ENCODE measurements at places on chromosomes 4 and X.

DNA sequence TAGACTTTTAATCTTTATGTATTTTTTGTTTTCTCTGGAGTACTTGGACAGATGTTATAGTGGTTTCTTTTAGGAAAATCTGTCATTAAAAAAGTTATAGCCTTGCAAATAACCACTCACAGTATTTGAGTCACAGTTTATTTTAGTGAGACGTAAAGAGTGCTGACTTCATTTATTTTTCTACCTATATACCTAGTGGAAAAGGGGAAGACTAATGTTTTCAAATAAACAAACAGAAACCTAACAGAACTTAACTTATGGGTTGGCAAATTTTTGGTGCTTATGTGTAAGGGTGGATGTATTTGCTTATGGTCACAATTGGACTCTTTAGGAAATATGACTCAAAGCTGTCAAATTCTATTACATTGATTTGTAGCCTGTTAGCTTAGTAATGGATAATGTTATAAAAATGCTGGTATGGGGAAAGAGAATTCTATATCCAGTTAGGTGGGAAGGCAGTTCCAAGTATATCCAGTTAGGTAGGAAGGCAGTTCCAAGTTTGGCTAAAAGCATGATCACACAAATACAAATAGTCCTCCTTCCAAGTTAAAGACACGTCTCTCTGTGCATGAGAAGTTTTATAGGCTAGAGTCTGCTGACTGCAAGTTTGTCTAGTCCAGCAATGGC is 61.9 kb downstream of the SLC9A6 start:
- peak; percentile 57 for DNase-seq

DNA sequence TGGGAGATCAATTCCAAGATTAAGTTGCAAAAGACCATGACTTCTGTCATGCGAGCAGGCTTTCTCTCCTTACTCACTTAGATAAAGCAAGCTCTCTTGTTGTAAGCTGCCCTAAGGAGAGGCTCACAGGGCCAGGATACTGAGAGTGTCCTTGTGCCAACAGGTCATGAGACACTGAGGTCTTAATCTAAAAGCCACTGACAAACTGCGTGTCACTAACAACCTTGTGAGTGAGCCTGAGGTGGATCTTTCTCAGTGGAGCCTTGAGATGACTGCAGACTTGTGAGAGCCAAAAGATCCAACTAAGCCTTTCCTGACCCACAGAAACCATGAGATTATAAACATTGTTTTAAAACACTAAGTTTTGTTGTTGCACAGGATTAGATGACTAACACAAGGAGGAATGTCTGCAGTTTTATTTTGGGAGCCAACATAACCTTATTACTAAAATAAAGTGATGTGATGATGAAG is 170.5 kb downstream of the SLC39A8 start:
- DNase-seq, result peak; percentile 35

- DNase-seq, result no peak
Measured at GRCh38 chr4:15746110-15746509, 32.0 kb upstream of the CD38 start.

- DNase-seq, result no peak
Measured at GRCh38 chr4:140243278-140243753, 89.3 kb upstream of the MAML3 start.

DNA sequence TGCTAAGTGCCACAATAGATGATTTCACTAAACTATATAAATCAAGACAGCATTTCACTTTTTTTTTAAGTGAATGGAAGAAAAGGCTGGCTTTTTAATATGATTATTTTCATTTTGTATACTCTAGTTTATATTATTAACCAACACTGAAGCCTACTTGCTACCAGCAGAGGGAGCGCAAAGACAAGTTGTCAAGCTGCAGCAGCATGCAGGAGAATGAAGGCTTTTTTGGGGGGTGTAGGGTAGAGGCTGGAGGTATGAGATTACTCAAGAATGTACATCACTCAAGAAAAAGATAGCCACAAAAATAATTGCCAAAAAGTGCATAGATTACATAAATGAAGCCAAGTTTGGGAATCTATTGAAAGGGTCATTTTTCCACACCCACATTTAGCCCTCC is 519.5 kb downstream of the FGF13 start:
- DNase-seq, result no peak

DNA sequence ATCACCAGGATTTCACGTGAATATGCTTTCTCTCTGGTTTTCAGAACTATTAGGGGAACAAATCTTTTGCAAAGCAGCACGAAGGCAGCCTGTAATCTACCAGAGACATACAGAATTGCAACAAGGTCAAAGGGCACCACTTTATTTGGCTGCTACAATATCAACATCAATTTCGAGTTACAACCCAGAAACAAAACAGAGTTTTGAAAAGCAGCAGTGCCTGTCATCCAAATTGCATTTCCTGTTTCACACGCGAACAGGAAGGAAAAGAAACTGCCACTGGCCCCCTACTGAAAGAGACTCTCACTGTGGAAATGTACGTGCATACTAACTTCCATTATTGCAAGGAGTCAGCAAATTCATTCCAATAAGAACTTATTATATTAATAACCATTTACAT is 17.1 kb upstream of the C1QTNF7 start:
- no peak for DNase-seq

DNA sequence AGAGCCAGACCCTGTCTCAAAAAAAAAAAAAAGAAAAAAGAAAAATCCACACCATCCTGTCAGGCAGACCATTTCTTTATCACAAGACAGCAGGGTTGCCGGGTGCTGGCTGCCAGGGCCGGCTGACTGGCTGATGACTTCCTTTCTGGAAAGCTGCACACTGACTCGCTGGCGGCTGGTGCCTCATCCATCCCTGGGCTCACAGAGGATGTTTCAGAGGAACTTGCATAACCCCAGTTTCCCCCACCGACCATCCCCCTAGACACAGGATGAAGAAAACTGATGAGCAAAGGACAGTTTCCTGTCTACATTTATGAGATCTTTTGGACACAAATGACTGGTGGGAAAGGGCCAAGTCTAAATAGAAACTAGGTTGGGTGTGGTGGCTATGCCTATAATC is 14.1 kb downstream of the HPSE start:
- peak; percentile 70 for DNase-seq

DNA sequence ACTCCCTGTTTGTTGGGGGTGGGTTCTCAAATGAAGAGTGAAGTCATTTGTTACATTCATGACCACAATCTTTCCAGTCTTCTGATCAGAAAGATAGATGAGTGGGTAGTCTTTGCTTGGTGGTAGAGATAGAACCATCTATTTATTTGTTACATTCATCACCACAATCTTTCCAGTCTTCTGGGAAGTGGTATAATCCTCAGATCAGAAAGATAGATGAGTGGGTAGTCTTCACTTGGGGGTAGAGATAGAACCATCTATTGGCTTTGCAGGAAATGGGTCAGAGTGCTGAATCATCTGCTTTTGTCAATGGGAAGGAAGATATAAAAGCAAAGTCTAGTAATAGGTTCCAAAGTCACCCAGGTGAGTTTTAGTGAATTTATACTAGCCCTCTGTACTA is 64.2 kb upstream of the EPGN start:
- DNase-seq, result no peak

- DNase-seq, result peak; percentile 57
Measured at GRCh38 chr4:140755774-140756318, 339 bp downstream of the TBC1D9 start.

DNA sequence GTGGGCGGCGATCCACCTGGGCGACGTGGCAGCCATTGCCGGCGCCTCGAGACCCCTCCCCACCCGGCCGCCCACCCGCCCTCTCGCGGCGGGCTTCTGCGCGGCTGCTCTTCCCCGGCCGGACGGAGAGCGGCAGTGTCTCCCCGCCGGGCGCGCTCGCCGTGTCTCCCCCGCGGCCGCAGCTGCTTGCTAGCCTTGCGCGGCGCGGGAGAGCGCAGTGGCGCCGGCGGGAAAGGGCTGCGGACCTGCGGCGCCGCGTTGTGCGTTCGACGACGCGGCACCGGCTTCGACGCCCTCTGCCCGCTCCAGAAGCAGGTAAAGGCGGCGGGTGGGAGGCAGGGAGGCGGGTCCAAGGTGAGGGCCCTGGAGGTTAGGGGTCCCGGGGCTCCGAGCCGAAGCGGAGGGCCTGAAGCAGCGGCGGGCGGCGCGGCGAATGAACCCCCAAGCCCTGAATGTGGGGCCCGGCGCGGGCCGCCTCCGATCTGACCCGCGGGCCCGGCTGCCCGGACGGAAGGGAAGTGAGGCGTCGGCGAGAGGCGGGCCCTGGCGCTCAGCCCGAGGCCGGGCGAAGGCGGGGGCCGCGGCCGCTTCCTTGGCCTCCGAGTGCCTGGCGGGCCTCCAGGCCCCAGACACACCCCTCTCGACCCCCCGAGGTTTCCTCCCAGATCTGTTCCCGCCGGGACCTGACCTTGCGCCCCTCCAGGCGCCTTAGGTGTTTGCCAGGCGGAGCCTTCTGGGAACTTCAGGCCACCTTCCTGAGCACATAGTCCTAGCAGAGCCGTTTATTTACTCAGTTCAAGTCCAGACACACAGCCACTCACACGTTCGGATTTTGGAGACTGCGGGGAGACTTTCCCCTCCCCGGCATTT is at the start of gene N4BP2:
Gene N4BP2, plus strand, starts transcription at position 135 of the 870 bp plus-strand sequence. CDS start 40,491 bp downstream, outside the sequence.
- peak; percentile 78 for DNase-seq

- no peak for DNase-seq
Measured at GRCh38 chrX:2449135-2449886, 51.5 kb downstream of the DHRSX start.

- peak; percentile 60 for DNase-seq
Measured at GRCh38 chr4:54384563-54384962, 155.5 kb downstream of the PDGFRA start.

GRCh38 chrX:5852941-5853340 is 375.7 kb downstream of the NLGN4X start:
- DNase-seq, result no peak

DNA sequence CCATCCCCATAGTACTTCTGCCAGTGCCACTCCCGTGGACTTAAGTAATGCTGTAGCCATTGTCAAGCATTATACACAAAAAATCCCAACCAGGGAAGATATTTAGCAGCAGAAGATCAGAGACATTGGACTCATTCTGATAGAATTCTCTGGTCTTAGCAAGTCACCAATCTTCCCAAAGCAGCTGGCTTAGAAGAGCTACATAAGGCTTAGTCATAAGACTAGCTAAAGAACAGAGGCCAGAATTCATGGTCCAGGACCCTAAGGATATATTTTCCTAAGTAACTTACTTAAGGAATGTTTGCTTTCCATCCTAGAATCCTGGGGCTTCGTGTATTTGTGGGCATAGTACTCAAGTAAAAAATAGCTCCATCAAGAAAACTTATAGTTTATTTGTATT is 100.3 kb upstream of the SLIT2 start:
- peak; percentile 5 for DNase-seq

- no peak for DNase-seq
Measured at GRCh38 chrX:91122151-91122694, 312.4 kb upstream of the PABPC5 start.

GRCh38 chr4:72076562-72076961 is 44.8 kb downstream of the NPFFR2 start:
- DNase-seq, result no peak

DNA sequence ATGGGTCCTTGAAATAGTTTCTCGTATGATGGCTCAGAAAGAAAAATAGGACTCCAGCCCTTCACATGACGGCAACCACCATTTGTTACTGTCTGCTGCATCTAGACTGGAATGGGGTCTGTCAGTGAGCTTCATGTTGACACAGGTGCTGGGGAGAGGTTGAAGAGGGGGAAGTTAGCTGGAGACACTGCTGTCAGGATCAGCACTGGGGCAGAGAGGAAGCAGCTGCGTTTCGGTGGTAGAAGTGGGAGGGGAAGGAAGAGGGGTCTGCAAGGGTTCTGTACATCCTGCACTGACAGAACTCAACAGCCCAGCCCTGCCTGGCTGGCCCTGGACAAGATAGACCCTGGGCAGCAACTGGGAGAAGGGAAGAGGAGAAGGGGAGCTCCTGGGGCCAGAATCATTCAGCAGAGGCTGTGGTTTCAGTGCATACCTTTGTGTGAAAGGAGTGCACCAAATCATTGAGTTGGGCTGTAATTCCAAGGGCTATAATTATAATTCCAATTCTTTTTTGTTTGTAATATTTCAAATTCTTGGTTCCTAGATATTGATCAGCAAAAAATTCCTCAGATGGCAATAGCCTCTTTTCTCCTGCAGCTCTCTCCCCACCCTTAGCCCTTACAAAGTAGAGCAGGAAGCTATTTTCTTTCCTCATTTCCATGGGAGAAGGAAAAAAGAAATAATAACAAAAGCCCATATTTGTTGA is 119.4 kb upstream of the C1GALT1C1 start:
- peak; percentile 30 for DNase-seq

DNA sequence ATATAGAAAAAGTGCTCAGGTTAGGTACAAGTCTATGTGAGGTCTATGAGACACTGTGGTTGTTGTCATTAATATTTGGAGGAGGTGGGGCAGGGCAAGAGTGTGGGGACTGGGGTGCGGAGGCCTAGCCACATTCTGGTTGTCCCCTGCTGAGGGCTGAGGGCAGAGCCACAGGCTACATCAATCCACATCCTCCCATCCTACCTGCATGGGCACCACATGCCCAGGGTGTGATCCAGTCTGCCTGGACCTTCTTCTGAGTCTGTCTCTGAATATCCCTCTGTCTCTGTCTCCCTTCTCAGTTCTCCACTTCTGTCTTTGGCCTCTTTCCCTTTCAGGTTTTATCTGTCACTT is 1.2 kb upstream of the GATA1 start:
- no peak for DNase-seq

DNA sequence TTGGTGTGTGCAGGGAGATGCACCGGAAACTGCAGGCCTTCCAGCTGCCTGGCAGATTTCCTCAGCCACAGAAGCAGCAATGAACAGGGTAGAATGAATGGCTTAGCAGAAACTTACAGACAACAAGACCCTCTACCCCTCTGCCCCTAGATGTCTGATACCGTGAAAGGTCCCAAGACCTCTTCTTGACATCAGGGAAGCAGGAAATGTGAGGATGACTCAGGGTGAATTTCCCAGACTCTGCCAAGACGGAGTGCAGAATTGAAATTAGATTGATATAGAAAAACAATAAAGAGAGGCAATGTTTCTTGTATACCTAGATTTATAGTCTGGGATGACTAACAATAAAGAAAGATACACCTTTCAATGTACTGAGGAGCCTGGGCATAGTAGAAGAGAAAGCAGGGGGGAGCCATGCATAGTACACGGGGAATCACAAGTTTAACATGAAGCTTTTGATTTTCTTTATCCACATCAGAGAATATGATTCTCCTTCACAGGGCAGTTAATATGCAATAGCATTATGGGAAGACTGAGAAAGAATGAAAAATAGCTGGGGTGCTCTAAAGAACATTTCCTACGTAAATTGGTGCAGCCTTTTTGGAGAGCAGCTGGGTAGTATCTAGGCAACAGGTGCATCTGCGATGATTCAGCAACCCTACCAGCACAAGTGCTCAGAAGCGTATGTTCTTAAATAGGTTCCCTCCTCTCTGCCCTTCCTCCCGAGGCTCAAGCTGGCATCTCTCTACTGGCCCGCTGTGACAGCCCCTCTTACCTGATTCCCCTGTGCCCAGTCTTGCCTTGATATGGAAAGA is 18.3 kb upstream of the CXCR3 start:
- no peak for DNase-seq

- DNase-seq, result no peak
Measured at GRCh38 chr4:28313729-28314713, 1453.4 kb downstream of the STIM2 start.

GRCh38 chr4:30721185-30722091 is 1.3 kb downstream of the PCDH7 start:
- peak; percentile 43 for DNase-seq

All from EL (cell line).